HEK293T (cell line): ENCODE measurements at places on chromosomes 1 and 21.

GRCh38 chr1:8381618-8382017, 63.7 kb downstream of the SLC45A1 start:
- DNase-seq, result no peak

GRCh38 chr1:12453400-12454343, 164.3 kb downstream of the DHRS3 start:
- DNase-seq, result no peak

DNA sequence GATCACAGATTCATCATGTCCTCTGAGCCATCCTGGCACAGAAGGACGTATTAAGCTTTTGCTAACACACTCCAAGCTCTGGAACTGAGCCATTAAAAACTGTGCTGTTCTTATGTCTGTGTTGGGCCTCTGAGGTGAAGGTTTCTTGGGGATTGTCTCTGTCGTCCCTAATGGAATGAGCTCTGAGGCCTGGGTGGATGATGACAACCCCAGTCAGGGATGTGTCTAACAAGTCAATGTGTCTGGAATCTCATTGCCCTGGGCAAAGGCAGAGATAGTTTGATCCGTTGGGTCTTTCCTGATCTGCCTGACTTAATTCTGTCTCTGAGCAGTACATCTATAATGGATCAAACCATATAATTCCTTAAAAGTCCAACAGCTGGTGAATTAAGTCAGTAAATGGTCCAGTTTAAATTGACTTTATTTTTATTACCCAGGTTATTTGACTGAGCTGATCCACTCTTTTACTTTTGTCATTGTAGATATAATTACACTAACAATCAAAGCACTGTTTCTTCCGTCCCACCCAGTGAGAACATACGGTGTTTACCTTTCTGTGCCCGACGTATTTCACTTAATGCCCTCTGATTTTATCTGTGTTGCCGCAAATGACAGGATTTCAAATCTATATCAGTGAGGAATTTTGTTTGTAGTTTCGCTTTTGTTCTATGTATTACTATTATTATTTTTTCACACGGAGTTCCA, 38.8 kb upstream of the OR2B11 start:
- no peak for DNase-seq

DNA sequence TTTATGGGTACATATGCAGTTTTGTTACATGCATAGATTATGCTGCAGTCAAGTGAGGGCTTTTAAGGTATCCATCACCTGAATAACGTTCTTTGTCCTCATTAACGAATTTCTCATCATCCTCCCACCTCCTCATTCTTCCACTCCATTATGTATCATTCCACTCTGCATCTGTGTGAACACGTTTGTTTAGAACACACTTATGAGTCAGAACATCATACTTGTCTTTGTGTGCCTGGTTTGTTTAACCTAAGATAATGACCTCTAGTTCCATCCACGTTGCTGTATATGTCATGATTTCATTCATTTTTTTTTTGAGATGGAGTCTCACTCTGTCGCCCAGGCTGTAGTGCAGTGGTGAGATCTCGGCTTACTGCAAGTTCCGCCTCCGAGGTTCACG, 6.7 kb upstream of the MPC2 start:
- no peak for DNase-seq
